ENCODE measurements at places on chromosomes 6 and 20.

- no peak for DNase-seq
These were observed 452.0 kb downstream of the EPHA7 start for GRCh38 chr6:92967362-92967761.

GRCh38 chr6:1757131-1757530 is 147.4 kb downstream of the FOXC1 start:
- no peak for DNase-seq

- no peak for DNase-seq
These were observed 114.3 kb upstream of the GGTLC1 start for GRCh38 chr20:24102749-24103333.

- DNase-seq, result no peak
These were observed 2.8 kb upstream of the RNF24 start for GRCh38 chr20:4018023-4018748.

DNA sequence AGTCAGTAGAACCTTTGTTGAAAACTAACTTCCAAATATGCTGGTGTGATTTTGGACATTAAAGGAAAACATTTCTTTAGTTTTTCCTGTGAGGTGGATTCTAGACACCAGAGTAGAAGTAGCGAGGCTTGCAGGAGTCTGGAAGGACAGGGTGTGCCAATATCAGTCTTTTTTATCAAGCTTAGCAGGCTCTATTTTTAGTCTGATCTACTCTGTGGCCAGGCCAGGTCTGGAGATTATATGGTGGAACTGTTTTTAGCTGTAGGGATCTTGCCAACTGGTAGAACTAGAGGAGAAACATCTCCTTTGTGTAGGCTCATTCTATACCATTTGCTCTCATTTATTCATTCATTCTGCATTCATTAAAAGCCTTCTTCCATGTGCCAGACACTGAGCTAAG is 42.7 kb downstream of the LRP11 start:
- no peak for DNase-seq

DNA sequence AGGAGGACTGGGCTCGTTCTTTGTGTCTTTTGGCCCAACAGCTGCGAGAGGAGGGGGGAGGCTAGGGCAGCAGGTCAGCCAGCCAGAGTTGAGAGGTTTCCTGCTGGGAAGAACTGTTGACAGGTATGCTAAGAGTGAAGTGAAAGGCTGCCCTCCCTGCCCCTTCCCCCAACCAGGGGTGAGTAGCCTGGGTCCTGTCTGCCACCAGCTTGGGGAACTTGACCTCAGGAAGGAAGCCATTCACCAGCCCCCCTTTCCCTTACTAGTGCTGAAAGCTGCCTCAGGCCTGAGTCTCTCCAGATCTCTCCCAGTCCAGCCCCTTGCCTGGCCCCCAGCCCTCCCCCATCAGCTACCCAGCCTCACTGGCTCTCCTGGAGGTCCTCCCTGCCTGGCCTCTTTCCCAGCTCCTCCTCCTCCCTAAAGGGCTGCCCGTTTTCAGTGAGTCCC is 20.7 kb upstream of the ZNF76 start:
- no peak for DNase-seq

- DNase-seq, result no peak
These were observed 264.5 kb downstream of the CD83 start for GRCh38 chr6:14381829-14382677.

All from stimulated activated CD8-positive, alpha-beta memory T cell treated with anti-CD3 and anti-CD28 coated beads, Interleukin-7, amount 100 ng/mL, for 24 hours (primary cell).